Muscle of leg (tissue), 16 donors: ENCODE measurements at places on chromosomes 3 and 15.

DNA sequence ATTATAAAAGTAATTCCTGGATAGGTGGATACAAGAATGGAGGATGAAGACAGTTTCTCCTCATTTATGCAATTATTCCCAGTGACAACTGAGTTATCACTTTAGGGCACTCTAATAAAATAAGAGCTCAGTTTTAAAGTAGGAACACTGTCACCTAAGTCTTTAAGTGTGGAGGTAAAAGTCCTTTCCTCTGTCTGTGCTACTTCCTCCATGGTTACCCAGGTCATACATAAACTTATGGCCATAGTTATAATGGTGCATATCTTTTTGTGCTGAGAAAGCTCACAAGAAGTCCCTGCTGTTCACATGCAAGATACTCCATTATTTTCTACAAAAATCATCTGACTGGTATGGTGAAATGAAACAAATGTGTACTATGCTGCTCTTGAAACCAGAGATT, 1093.6 kb downstream of the IGSF11 start:
- H3K4me3 ChIP-seq = no peak overlapping the region
- no peaks in the 10 kb centered on the region for H3K4me1 ChIP-seq

- H3K27ac ChIP-seq = no peak overlapping the region
- no peak overlapping the region for H3K4me3 ChIP-seq
- no peaks in the 10 kb centered on the region for H3K36me3 ChIP-seq
- peaks cover 2% of the 10 kb centered on the region for H3K4me1 ChIP-seq
These were observed 33.3 kb upstream of the BLM start for GRCh38 chr15:90683876-90684275.

GRCh38 chr3:144840866-144841265, 869.2 kb downstream of the DIPK2A start:
- no peaks in the 10 kb centered on the region for H3K36me3 ChIP-seq
- no peaks in the 10 kb centered on the region for H3K4me1 ChIP-seq
- H3K27ac ChIP-seq = no peak overlapping the region
- no peak for DNase-seq

- DNase-seq = no peak
- H3K27me3 ChIP-seq = no peaks in the 10 kb centered on the region
- H3K36me3 ChIP-seq = no peaks in the 10 kb centered on the region
- no peak overlapping the region for H3K4me3 ChIP-seq
- no peak overlapping the region for H3K27ac ChIP-seq
These were observed 294.6 kb downstream of the NTRK3 start for GRCh38 chr15:87961851-87962420.

GRCh38 chr15:70072479-70072878, 25.2 kb downstream of the TLE3 start:
- H3K4me3 ChIP-seq = no peak overlapping the region
- no peak for DNase-seq
- no peaks in the 10 kb centered on the region for H3K27me3 ChIP-seq
- peaks cover 84% of the 10 kb centered on the region for H3K36me3 ChIP-seq

GRCh38 chr3:179464323-179465092, 13.2 kb upstream of the GNB4 start:
- H3K4me1 ChIP-seq = no peaks in the 10 kb centered on the region
- no peak overlapping the region for H3K4me3 ChIP-seq
- no peaks in the 10 kb centered on the region for H3K27me3 ChIP-seq
- H3K36me3 ChIP-seq = no peaks in the 10 kb centered on the region
- H3K27ac ChIP-seq = no peak overlapping the region

DNA sequence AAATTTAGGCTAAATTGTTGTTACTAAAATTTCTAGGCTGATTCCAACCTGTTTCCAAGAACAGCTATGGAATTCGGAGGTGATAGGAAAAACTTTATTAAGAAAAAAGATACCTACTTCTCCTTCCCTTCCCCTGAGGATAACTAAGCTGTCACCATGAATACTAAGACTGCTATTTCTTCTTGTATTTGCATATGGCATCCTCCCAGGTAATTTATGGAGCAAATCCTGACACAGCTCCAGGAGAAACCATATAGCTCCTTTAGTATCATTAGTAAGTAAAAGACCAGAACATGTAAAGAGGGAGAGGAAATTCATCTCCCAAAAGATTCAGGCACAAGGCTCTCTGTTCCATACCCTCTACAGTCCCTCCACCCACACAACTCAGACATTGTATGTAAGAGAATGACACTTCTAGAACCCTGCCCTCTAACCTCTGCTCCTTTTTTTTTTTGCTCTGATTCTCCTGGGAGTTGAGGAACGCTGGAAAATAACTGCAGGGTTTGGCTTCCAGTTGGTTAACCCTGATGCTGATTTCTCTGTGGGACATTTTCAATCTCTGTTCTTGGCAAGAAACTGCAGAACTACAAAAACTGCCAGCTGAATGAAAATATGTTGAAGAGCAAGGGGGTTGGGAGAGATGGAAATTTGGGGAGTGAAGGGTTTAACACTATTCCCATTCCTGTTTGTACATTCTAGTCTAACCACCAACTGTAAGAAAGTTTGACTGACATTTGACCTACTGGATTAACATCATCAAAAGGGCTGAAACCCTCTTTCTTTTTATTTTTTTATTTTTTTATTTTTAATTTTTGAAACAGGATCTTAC, 14.2 kb upstream of the MAGI1 start:
- no peaks in the 10 kb centered on the region for H3K4me1 ChIP-seq
- H3K27me3 ChIP-seq = no peaks in the 10 kb centered on the region
- peak; percentile 38 for DNase-seq
- H3K4me3 ChIP-seq = no peak overlapping the region
- H3K27ac ChIP-seq = no peak overlapping the region

- H3K27me3 ChIP-seq = no peaks in the 10 kb centered on the region
- no peaks in the 10 kb centered on the region for H3K36me3 ChIP-seq
- H3K4me3 ChIP-seq = no peak overlapping the region
- H3K27ac ChIP-seq = no peak overlapping the region
- DNase-seq = no peak
- H3K4me1 ChIP-seq = no peaks in the 10 kb centered on the region
These were observed 237.4 kb downstream of the MFSD1 start for GRCh38 chr3:159039286-159039685.

DNA sequence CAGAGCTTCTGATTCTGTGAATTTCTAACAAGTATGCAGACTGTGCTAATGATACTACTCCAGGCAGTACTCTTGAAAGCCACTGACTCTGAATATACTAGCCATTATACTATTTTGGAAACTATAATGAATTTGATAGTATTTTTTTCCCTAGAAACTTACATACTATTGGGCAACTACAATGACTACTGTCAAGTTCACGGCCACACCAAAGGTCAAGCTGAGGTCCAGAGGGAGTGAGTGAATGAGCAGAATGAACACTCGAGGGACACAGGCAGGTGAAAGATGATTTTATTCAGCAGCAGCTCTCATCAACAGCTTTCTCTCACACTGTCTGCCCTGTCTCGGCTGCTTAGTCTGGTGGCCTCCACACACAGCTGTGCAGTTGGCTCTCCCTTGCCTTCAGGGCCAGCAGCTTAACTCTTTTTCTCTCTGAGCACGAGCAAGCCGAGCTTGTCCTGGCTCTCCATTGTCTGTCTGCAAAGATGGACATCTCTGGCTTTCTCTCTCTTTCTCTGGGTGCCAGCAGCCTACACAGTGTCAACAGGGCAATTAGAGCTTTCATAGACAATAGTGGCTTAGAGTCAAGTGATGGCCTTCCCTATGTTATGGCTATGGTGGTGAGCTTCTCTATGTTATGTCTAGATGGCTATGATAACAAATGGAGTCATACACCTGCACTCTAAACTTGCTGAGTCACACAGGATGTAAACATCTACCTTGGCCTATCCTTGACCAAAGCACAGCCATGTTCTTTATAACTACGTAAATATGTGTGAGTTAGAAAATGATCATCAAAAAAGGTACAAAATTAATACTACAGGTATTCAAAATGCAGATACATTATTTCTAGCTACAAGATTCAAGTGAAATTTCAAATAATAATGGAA, 362.4 kb downstream of the CGGBP1 start:
- no peaks in the 10 kb centered on the region for H3K27me3 ChIP-seq
- H3K27ac ChIP-seq = no peak overlapping the region
- H3K36me3 ChIP-seq = no peaks in the 10 kb centered on the region

DNA sequence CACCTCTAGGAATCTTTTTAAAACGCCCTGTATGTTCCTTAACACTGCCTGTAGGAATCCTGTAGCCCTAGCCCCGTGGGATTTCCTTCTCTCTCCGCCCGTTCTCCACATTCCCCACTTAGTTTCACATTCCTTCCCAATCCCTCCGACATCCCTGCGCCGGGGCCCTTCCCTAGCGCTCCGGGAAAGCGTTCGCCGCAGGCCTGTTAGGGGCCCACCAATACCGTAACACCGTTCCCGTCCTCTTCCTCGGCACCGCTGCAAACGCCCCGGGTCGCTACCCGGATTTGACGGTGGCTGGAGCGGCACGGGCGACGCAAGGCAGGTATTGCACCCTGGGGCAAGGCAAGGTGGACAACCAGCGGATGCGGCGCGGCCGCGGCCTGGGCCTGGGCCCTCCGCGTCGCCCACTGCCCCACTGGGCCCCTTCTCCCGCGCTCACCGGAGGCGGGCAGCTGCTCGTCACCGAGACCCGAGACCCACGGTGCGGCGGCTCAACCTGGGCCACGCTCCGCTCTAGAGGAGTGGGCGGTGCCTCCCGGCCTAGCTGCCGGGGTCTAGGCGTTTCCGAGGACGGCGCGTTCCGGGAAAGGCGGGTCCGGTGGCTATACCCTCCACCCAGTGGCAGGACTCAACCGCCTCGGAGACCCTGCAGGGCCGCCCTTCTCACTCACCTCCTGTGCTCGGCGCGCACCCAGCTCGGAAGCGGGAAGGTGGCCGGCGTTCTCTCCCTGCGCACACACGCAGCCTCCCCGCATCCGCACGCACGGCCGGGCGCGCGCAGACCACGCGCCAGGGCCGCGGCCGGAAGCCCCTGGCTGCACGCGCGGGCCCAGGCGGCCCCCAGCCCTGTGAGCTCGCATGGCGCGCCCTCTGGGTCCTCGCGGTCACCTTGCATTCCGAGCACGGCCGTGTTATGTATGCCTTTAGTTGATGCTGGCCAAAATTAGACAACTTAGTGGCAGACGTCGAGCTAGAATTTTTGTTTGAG, at the start of gene B3GALNT1:
TSS of gene B3GALNT1 (minus strand) at position 789 of the 991 bp plus-strand sequence. CDS start 18,595 bp downstream, outside the sequence.
- peak within 1 kb of the TSS; percentile 77 for H3K4me3 ChIP-seq
- peaks cover 14% of the 10 kb centered on the region for H3K36me3 ChIP-seq
- H3K27me3 ChIP-seq = no peaks in the 10 kb centered on the region
- DNase-seq = peak; percentile 79
- peaks cover 4% of the 10 kb centered on the region for H3K4me1 ChIP-seq
- H3K27ac ChIP-seq = peak within 1 kb of the TSS; percentile 71

DNA sequence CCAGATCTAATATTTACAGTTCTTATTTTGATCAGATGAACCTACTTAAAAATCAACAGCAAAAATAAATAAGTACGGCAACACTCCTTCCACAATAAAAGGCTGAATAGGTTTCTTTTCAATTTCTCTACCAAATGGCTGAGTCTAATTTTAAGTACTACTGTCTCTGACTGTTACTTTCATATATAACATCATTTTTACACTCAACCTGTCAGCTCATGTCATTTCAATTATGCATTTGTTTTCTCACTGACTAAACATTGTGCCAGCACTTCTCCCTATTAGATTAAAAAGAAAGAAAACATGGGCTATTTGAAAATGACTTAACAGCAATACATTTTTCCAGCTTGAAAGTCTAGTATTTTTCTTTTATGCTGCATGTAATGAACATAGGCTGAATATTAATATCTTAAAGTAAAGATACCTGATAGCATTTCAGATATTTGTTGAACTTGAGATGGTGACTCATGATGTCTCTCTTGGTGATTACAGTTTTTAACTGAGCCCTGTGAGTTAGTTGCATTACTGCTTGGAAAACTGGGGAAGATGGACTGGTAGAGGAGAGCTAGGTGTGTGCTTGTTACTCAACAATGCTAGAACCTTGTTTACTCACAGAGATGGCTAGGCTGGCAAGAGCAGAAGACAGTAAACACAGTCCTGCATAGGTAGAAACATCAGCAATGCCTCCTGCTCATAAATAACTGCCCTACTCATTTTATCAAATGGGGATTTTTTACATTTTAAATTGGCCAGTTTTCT, 73.9 kb downstream of the PEX5L start:
- H3K4me3 ChIP-seq = no peak overlapping the region
- H3K36me3 ChIP-seq = no peaks in the 10 kb centered on the region
- H3K4me1 ChIP-seq = no peaks in the 10 kb centered on the region

DNA sequence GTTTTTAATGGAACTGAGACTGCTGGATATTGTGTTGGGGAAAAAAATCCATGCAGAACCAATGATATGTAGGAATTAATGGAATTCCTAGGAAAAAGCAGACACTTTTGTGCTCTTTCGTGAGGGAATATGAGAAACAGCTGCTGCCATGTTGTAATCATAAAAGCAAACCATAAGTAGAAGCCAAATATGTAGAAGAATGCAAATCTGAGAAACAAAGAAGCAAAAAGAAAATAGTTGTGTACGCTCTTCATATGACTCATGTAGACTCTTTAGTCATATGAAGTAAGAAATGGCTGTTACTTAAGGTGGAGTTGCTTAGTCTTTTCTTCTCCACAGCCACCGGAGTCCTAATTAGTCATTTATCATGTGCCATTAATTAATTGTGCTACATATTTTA, 298.6 kb upstream of the ZNF717 start:
- H3K27ac ChIP-seq = no peak overlapping the region
- H3K4me3 ChIP-seq = no peak overlapping the region
- no peak for DNase-seq
- no peaks in the 10 kb centered on the region for H3K36me3 ChIP-seq
- no peaks in the 10 kb centered on the region for H3K4me1 ChIP-seq
- no peaks in the 10 kb centered on the region for H3K27me3 ChIP-seq

DNA sequence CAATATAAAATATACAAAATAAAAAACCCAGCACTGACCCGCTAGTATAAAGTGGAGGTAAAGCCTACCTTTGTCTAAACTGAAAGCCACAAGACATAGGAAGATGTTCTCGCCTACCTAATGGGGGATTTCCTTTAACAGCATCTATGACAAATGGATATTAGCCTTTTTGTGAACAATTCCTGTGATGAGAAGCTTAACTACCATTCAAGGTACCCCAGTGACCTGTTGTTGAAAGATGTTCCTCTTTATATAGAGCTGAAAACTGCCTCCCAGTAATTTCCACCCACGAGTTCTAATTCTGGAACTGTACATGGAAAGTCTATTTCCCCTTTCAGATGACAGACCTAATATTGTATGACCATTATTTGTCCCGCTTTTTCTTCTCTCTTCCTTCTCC, 109.8 kb upstream of the RASGRP1 start:
- no peaks in the 10 kb centered on the region for H3K36me3 ChIP-seq
- H3K27ac ChIP-seq = no peak overlapping the region
- H3K4me1 ChIP-seq = no peaks in the 10 kb centered on the region
- no peaks in the 10 kb centered on the region for H3K27me3 ChIP-seq

- H3K27ac ChIP-seq = no peak overlapping the region
- H3K4me1 ChIP-seq = peaks cover 6% of the 10 kb centered on the region
- peak; percentile 55 for DNase-seq
- no peak overlapping the region for H3K4me3 ChIP-seq
These were observed 926.6 kb downstream of the EPHA3 start for GRCh38 chr3:90034038-90034437.

GRCh38 chr3:66483006-66483405, 17.8 kb downstream of the LRIG1 start:
- H3K27me3 ChIP-seq = no peaks in the 10 kb centered on the region
- H3K27ac ChIP-seq = peak overlapping the region; percentile 90
- H3K4me3 ChIP-seq = no peak overlapping the region
- H3K36me3 ChIP-seq = no peaks in the 10 kb centered on the region
- peak; percentile 86 for DNase-seq
